ENCODE measurements at places on chromosomes 5 and 9.

GRCh38 chr5:127097278-127097677 lies 24.0 kb upstream of the C5orf63 start:
- no peak for DNase-seq

DNA sequence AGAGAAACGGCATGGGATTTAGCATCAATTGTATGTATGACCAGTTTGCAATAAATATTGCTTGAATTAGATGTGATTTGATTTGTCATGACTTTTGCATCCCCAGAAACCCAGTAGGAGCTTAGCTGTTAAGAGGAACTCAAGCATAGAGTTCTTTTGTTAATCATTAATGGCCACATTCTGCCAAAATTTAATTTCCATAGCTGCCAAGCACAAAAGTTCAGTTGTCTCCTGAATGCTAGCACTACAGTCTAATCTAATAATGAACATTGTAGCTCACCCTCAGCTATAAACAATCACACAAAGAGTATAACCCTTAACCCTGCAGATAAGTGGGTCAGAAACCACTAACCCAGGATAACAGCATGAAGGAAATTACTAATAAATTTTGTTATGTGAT lies 169.8 kb upstream of the GRAMD2B start:
- DNase-seq: no peak

DNA sequence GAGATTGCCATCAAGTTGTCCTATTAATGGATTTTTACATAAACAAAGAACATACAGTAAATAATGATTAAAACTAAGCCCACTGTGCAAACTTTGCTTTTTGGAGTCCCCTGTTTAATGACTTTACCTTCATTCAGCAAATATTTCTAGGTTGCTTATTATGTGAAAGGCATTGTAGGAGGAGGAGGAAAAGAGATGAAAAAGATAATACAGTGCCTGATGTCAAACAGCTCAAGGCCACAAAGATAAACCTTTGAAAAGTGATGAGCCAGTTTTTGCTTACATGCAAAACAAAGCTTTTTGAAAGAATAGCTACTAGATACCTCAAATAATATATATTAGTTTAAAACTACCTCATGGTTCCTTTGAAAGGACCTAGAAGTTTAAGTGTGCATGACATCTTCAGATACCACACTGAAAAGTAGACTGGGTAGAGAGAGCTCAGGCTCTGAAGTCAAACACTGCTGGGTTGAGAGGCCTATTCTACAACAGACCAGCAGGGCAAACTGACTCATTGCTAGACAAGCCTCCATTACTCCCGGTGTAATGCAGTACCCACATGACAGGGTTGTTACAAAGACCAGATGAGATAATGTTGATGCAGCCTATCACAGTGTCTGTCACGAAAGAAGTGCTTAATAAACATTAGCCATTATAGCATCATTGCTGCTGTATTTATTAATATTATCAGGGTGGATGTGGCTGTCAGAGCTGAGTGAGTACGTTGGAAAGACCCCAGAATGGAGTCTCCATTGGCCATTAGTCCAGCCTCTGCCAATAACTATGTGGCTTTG lies 11.8 kb downstream of the DEPDC1B start:
- DNase-seq: peak; percentile 33

DNA sequence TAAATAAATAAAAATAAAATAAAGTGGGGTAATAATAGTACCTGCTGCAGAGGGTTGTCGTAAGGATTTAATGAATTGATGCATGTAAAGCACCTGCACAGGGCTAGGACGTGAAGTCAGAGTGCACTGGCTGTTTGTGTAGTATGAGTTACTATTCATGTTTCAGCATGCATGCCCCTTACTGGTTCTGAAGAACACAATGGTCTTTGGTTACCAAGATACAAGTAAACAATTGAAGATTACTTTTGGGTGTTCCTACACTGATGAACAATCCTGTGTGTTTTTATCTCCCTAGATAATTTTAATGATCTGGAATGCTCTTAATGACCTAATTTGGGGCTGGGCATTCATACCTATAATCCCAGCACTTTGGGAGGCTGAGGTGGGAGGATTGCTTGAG lies 23.2 kb upstream of the PRRC2B start:
- no peak for DNase-seq

- no peak for DNase-seq
Measured at GRCh38 chr5:174693697-174694385, 30.5 kb upstream of the MSX2 start.

- no peak for DNase-seq
Measured at GRCh38 chr9:83106263-83106662, 43.3 kb upstream of the RASEF start.

DNA sequence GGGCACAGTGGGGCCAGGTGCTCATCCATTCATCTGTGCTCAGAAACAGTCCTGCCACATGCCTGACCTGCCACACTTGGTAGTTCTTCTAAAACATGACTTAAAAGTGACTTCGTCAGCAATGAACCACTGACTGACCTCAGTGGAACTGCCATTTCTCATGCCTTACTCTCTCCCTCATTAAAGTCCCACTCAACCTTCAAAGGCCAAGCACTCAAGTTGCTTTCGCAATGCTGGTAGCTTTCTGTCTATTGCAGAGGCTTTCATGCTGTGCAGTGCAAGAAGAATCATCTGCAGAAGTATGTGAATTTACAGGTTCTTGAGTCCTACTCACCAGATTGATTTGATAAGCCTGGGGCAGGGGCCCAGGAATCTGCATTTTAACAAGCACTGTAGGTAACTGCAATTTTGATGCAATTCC lies 23.9 kb downstream of the B4GALT1 start:
- DNase-seq: no peak

DNA sequence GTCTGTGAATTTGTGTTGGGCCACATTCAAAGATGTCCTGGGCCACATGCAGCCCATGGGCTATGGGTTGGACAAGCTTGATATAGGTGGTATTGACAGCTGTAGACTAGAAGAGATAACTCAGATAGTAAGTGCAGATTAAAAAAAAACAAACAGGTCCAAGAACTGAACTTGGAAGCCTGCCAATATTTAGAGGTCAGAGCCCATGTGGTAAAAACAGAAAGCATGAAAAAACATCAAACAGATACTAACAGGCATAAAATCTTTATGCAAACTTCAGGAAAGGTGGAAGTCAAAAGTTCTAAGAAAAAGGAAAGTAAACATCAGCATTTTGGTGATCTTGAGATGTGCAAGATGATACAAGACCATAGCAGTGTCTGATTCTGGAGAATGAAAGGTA lies 155.1 kb upstream of the NR4A3 start:
- DNase-seq: peak; percentile 16

GRCh38 chr5:19531374-19531952 lies 456.5 kb downstream of the CDH18 start:
- DNase-seq: no peak

GRCh38 chr9:95494022-95494415 lies 22.8 kb downstream of the PTCH1 start:
- no peak for DNase-seq

GRCh38 chr5:61303346-61303745 lies 28.7 kb upstream of the ZSWIM6 start:
- DNase-seq: no peak

DNA sequence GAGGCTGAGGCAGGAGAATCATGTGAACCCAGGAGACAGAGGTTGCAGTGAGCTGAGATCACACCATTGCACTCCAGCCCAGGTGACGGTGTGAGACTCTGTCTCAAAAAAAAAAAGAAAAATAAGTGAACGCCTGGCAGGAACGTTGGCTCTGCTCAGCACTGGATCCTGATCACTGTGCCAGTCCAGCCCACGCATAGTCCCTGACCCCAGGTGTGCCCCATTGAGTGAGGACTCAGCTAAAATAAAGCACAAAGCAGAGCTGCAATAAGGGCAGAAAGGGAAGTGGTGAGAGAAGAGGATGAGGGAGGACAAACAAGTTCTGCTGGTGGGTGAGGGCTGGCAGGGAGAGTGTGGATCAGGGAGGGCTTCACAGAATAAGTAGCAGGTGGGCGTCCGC lies 4.3 kb downstream of the GRHPR start:
- no peak for DNase-seq

- peak; percentile 36 for DNase-seq
Measured at GRCh38 chr5:88666761-88667495, 216.1 kb downstream of the MEF2C start.

DNA sequence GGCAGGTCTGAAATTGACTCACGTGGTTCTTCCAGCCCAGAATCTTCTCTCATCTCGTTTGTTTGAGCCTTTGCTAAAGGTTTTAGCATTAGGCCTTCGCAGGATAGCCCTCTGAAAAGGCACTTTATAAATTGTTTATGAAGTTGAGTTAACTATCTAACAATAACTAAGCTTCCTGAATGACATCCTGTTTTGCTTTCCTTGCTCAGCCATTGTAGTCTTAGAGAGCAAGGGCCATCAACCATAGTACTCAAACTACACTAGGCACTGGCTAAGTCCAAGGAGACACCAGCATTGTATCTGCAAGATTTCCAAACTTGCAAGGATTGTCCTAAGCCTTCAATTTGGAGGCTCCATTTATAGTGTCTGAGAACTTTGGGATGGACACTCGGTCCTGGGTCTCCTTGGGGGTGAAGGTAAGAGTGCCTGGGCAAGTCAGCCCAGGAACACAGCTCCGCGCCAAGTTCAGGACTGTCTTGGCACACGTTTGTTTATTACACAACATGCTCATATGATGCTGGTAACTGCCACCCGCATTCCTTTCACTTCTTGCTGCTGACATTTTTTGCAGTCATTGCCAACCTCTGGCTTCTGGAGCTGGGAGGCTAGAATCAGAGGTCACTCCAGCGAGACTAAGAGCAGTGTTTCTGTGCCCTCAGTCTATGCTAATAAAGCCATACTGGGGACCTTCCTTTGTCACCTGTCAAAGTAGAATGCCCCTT lies 151.1 kb downstream of the ESM1 start:
- DNase-seq: no peak

GRCh38 chr9:77455312-77455927 lies 192.7 kb downstream of the GNA14 start:
- peak; percentile 59 for DNase-seq

DNA sequence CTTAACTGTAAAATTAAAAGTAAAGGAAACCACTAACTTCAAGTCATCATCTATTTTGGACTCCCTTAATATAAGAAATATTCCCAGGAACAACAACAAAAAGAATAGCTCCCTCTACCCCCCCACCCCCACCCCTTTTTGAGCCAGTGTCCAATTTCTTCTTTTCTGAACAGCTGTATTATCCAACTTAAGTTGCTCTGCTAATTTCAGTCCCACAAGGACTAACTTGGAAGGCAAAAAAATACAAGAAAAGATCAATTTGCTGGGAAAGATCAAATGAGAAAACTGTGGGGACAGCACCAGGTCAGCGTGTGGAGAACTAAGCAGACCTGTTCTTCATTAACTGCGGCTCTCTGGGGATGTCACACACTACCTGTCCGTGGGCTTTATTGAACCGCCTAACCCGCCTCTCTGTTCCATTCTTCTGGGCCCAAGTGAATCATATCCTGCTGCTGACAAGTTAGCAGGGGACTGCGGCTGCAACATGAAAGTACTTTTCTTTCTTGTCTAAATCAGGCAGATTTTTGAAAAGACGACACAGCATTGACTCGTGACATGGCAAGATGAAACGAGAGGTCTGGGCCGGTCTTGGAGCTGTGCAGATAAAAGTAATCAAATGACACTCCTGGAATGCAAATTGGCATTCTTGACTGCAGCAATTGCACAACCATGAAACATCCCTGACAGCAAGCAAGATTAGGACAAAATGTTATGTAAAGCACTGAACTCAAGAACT lies 2.7 kb downstream of the BNC2 start:
- DNase-seq: peak; percentile 31

Data from natural killer cell (primary cell).